ENCODE measurements at places on chromosomes 16 and 17. TPM values are rescaled to one million over a fixed set of nuclear protein-coding genes. Genes with fewer than 3 reads are reported as not detected.

GRCh38 chr16:1021553-1022160 lies 40.1 kb downstream of the SOX8 start:
- no peak for DNase-seq

GRCh38 chr17:9436630-9437029 lies 139.0 kb downstream of the STX8 start:
- no peak for DNase-seq

DNA sequence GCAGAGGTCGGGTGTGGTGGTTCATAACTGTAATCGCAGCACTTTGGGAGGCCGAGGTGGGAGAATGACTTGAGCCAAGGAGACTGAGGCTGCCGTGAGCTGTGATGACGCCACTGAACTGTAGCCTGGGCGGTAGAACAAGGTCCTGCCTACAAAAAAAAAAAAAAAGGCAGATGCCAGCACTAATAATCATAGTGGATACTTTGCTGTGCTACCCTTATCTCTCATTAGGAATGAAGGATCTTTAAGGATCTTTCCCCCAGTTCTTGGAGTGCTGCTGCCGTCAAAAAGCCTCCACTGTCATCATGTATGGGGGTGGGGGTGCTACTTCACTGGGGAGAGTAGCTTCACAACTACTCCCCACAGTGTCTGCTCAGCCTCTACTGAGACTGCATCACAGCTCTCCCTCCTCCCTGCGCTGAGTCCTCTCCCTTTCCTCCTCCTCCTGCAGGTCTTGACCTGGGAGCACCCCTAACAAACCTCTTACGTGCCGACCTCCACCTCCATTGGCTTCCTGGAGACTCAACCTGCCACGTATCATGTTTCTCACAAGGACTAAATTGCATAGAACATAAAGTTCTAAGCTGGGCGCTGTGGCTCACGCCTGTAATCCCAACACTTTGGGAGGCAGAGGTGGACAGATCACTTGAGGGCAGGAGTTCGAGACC lies 24.4 kb upstream of the ST6GALNAC1 start:
- DNase-seq: no peak

DNA sequence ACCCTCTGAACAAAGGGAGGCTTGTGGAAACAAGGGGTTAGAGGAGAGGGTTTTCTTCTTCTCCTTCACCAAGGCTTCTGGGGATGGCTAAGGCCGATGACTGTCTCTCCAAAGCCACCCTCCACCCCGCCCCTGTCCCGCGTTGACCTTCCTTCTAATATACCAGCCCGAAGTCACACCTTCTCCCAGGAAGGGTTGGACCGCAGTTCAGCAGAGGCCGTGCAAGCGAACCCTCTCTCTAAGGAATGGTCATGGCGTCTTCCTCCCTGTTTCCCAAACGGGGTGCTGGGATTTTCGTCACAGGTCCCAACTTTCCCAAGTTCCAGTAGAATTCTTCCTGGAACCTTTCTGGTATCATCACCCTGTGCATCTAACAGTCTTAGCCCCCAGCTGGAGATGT lies 49.4 kb downstream of the FZD2 start:
- no peak for DNase-seq

DNA sequence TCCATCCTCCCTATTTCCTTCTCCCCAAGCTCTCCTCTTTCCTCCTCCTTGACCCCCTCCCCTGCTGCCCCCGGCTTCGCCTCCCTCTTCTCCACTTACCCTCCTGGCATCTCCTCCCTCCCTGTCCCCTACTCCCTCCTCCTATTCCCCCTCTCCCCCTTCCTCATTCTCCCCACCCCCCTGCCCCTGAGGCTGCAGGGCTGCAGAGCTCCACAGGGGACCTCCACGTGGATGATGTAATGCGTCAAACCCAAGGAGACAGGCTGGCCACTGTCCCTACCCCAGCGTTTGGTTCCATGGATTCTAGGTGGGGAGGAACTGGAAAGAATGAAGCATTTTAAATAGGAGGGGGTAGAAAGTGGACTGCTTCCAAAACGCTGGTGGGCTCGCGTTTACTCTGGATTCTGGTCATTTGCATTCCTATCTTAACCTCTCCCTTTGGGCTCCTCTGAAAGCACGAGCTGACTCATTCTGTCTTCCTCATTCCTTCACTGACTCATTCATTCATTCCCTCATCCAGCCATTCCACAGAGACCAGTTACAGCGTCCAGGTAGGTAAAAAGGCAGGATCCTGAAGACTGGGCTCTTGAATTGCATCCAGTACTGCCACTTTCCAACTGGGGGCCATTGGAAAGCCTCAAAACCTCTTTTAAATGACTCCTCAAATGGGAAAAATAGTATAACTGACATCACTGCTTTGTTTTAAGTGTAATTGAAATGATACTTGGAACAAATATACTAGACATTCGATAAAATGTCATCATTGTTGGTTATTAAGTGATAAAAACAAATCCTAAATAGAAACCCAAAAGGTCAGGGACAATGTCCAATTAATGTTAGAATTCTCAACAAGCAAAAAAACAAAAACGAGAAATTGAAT lies 943 bp upstream of the COTL1 start:
- peak; percentile 69 for DNase-seq

- DNase-seq: no peak
These were observed 36.8 kb downstream of the CHD9 start for GRCh38 chr16:53091466-53092211.

Gene KRTAP9-2
- not detected for total RNA-seq

All from pulmonary artery endothelial cell (primary cell).